Right hindlimb (tissue), 1 donor: ENCODE measurements at places on chromosomes 2 and 18.

- DNase-seq = no peak
Measured at GRCh38 chr2:216717491-216717901, 22.1 kb upstream of the IGFBP5 start.

DNA sequence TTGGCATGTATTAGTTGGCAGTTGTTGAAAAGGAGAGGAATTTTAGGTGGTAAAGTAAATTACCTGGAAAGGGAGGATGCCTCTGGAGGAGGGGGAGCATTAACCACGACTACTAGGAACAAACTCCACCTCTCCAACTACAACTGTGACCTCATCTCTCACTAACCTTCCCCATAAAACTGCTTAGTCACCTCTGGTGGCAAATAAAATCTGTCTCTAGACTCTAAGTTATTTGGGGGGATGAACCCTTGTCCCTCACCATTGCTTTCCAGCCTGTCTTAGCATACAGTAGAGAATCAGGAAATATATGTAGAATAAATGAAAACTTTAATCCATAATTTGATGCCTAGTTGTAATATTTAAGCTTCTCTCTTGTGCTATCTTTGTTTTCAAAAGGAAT is 27.6 kb upstream of the MYO1B start:
- no peak for DNase-seq

DNA sequence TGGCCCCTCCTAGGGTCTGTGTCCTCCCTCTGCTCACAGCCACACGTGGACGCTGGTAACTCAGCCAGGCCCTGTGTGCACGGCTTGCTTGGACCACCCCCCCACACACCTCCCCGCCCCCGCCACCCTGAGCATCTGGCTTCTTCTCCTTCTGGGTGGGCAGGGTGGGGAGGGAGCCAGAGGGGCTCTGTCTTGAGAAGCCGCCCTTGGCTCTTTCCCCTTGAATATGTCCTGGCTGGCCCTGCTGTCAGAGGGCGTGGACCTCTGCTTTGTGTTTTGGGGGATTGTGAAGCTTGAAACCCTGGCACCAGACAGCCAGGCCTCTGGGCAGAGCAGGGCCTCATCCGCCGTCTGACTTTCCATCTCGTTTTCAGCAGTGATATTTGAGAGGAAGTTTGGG is 72.1 kb downstream of the GLI2 start:
- DNase-seq = peak; percentile 58

- DNase-seq = no peak
Measured at GRCh38 chr2:174881678-174882077, 117.4 kb upstream of the CHRNA1 start.

DNA sequence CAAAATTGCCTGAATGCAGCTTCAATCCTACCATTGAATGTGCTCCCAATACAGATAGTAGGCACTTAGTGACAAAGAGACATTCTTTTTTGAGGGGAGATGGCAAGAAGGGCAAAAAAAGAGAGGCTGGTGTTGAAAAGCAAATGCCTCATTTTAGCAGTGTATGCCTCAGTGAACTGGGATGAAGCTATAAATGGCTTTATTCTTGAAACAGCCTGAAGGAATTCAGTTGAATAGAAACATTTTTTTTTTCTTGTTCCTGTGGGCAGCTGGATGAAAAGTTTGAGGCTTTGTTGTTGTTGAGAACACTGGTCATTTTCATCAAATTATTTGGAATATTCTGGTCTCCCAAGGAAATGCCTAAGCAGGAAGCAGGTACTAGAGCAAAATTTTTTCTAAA is 228.9 kb downstream of the RNF144A start:
- no peak for DNase-seq

GRCh38 chr2:30165050-30165520 is 18.3 kb downstream of the YPEL5 start:
- DNase-seq = peak; percentile 57

- DNase-seq = no peak
Measured at GRCh38 chr2:102480285-102481195, 7.5 kb downstream of the SLC9A4 start.

DNA sequence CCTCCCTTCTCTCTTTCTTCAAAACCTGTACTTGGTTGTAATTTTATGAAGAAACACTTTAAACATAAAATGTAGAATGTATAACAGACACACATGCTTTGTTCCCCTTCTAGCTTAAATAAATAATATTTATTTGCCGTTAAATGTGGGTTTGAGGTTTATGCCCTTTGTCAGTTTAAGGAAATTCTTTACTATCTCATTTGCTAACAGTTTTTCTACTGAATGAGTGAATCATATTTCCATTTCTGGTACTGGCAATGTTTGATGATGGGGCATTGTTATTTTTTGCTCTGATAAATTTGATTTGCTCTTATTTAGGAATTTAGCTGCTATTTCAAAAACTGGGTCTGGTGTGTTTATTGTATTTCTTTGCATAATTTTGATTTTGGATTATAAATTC is 555.6 kb downstream of the CCDC85A start:
- no peak for DNase-seq

DNA sequence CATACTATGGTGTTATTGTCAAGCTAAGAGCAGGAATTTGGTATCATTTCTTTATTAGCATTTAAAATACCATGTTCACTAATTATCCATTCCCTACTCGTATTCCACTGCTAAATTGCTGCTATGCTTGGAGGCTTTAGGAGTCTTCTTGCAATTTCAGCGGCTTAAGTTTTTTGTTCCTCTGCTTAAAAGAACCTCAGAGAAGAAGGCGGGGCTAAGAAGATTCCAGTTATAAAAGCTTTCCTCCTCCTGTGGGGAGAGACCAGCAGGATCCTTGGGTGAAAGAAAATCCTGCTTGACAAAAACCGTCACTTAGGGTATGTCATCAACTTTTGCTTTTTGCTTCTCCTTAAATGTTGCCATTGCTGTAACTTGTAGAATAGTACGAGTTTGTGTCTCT is at the start of gene TRPM8:
TSS of gene TRPM8 (plus strand) at position 258 of the 400 bp plus-strand sequence. CDS start 9,165 bp downstream, outside the sequence.
- no peak for DNase-seq

DNA sequence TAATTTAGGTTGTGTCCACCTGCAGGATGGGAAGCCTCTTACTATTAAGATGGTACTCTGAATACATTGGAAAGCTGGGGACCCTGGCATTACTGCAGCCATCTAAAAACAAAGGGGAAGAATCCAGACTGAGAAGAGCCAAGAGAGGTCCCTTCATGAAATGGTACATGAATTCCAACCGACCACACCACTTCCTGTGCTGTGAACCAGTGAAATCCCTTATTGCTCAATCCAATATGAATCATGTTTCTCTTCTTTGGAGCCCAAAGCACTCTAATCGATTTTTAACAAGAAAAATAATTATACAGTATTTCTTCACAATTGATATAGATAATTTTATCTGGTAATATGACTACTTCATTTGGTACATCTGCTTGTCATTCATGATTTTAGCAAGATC is 479.7 kb upstream of the RAB6C start:
- DNase-seq = no peak

GRCh38 chr2:112155331-112156151 is 17.4 kb downstream of the FBLN7 start:
- DNase-seq = peak; percentile 51

GRCh38 chr2:237576974-237577373 is 10.6 kb downstream of the PRLH start:
- no peak for DNase-seq

GRCh38 chr2:239318790-239319661 is 81.8 kb downstream of the HDAC4 start:
- peak; percentile 46 for DNase-seq

DNA sequence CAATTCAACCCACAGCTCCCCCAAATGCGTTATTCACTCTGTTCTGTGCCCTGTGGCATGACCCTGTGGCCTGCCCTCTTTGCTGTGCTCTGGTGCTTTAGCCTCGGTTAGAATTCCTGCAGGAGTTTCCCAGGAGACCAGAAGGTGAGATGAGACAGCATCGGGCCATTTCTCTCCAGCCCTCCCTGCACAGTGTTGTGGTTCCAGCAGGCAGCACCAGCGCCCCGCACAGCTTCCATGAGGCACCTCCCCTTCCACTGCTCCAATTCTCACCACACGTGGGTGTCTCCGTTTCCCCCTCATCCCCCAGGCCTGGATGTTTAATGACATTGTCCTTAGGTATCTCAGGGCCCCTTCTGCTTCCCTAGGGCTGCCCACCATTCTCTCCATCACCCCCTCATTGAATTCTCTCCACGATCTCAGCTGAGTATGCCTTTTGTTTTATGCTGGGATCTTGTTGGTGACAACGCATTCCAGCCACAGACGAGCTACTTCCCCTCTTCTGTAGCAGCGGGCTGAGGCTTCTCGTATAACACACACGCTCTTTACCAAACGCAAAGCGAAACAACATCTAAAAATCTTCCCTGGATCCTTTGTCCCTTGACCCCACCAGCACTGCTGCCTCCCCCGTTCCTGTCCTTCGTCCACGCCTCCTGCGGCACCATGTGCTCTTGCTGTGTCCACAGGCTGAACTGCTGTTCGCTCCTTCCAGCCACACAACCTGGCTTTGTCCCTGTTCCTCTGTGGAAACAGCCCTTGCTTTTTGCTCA is 35.1 kb downstream of the ACKR3 start:
- DNase-seq = no peak

- no peak for DNase-seq
Measured at GRCh38 chr2:602571-603359, 74.4 kb downstream of the TMEM18 start.

DNA sequence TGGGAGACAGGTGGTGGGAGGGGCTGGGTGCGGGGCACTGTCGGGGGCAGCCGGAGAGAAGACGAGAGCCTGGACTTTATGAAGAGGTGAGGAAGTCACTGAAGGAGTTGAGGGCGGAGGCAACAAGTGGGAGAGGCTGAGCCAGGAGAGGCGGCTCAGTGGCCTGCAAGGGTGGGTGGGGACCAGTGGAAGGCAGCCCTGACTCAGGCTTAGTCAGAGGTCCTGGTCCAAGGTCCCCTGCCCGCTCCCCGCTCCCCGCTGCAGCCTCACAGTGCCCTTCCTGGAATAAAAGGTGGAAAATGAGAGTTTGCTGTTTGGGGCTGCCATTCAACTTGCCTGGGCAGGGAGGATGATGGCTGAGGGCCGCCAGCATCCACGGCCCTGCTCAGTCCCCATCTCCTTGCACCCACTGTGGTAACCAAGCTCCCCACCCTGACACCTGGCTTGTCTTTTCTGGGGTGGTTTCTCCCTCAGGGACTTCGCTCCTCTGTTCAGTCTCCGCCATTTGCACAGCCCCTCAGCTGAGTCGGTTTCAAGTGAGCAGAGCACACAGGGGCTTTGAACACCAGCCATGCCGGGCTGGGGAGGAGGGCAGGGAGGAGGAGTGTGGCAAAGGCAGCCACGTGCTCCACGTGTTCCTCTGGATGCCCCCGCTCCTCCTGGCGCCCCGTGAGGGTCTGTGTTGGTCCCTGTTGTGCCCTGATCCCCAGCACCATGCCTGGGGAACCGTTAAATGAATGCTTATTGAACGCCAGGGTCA is 13.7 kb upstream of the RALB start:
- DNase-seq = no peak

DNA sequence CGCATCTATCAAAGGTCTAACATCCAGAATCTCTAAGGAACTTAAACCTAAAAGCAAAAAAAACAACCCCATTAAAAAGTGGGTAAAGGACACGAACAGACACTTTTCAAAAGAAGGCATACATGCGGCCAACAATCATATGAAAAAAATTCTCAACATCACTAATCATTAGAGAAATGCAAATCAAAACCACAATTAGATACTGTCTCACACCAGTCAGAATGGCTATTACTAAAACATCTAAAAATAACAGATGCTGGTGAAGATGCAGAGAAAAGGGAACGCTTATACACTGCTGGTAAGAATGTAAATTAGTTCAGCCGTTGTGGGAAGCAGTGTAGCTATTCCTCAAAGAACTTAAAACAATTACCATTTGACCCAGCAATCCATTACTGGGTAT is 38.0 kb downstream of the PPP3R1 start:
- no peak for DNase-seq

DNA sequence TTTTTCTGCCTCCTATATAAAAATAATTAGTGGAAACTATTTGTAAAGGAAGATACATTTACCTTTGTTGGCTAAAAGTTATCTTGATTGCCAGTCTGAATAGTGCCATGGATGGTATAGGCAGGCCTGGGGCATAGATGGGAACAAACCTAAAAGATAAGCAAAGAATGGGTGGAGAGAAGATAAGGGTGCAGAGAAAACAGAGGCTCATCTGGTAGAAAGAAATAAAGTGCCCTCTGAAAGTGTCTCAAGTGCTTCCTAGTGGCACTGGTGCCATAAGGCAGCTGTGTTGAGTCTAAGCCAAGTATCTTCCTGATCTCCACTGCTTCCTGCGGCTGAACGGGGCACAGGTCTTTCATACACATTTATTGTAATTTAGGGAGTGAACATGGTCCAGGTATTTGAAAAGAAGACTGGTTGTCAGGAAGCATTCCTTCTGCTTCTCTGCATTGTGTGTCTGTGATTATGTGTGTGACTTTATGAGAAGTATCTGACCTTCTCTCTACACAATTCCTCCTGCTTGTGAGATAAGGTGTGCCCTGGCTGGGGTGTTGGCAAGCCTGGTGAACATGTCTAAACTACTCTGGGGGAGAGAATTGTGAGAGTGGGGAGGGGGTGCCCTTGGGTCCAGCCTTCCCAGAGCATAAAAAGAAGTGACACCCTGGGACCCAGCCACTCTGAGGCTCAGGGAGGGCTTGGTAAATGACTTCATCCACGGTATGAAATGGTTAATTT is 280.5 kb downstream of the CAMKMT start:
- no peak for DNase-seq

- no peak for DNase-seq
Measured at GRCh38 chr2:217045700-217046475, 186.0 kb upstream of the TNP1 start.

DNA sequence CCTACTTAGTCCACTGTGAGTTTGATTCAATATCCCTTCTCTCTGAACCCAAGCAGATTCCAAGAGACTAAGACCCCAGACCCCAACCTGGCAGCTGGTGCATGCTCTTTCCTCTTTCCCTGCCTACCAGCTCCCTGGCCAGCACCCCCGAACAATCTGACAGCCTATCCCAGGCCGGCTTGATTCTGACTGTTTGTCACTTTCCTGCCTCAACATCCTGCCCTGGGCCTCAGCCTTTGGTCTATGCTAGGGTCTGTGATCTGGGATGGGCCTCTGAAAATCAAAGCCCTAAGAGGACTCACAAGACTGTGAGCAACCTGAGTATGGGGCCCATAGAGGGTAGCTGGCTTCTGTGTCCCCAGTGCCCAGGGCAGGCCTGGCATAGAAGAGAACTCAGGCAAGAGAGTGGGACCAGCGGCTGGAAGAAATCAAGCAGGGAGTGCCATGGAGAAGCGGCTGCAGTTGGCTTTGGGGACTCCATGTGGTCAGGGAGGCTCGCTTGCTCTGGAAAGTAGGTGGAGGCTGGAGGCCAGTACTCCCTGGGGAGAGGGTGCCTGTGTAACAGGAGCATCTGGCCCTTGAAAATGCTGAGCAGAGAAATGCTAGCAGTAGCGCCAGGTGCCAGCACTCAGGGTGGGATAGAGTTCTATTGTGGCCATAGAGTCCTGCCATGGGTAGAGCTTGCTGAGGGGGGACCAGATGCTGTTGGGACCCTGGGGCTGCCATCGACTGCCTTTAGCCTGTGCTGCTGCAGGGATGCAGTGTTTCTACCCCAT is 343.9 kb downstream of the DYSF start:
- DNase-seq = no peak

DNA sequence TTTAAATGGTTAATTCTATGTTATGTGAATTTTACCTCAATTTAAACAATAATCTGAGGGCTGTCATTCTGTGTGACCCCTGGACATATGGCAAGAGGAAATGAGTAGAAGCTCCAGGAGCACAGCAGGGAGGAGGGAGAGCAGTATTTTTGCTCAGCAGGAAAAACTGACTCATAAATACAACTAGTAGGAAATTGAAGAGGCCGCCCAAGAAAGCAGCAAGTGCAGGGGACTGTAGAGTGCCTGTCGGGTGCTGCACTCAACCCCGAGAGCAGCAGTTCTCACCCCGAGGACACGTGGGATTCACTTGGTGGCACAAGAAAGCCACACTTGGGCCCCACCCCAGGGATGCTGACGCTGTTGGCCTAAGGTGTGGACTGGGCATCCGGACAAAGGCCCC is 60.8 kb downstream of the NPAS2 start:
- no peak for DNase-seq
